Mesothelial cell of epicardium (in vitro differentiated cells): ENCODE measurements at places on chromosomes 4 and X. TPM values are rescaled to one million over a fixed set of nuclear protein-coding genes. Genes with fewer than 3 reads are reported as not detected.

The ZNF732 gene
- 1.6 to 2.7 TPM (median 2.0 TPM) in 3 replicates for total RNA-seq

The MAGEB1 gene
- total RNA-seq: not detected in 3 replicates

The GPR173 gene
- total RNA-seq: 27.2 to 29.0 TPM (median 28.5 TPM) in 3 replicates

- DNase-seq: no peak
These were observed 50.9 kb upstream of the RAP1GDS1 start for GRCh38 chr4:98210281-98210680.

GRCh38 chr4:14269824-14270223 is 642.3 kb upstream of the BOD1L1 start:
- DNase-seq: no peak

DNA sequence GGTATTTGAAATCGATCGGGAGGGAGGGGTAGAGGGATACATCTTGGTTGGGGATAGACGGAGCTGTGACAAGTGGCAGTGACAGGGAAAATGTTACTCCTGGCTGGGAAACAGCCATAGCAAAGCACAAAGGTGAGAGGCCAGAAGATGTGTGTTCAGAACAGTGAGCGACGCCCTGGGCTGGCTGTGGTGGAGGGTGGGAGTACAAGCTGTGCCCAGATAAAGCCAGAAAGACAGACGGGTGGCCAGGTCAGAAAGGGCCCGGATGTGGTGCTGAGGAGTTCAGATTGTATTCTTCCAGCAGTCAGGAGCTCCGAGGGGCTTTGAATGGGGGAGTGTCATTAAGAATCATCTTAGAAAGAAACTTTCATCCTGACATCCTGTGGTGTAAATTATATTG is 27.9 kb downstream of the CCDC149 start:
- no peak for DNase-seq

- DNase-seq: no peak
These were observed 27.1 kb upstream of the TAPT1 start for GRCh38 chr4:16253127-16253960.

- no peak for DNase-seq
These were observed 125.3 kb downstream of the UBE2K start for GRCh38 chr4:39823191-39823590.

- no peak for DNase-seq
These were observed 36.6 kb downstream of the CCNG2 start for GRCh38 chr4:77193511-77194102.

- no peak for DNase-seq
These were observed 93.6 kb downstream of the CORIN start for GRCh38 chr4:47744253-47744652.

- no peak for DNase-seq
These were observed 1.2 kb downstream of the CXCL2 start for GRCh38 chr4:74097631-74098426.
